ENCODE measurements at places on chromosomes 1 and 21. TPM values are rescaled to one million over a fixed set of nuclear protein-coding genes. Genes with fewer than 3 reads are reported as not detected.

DNA sequence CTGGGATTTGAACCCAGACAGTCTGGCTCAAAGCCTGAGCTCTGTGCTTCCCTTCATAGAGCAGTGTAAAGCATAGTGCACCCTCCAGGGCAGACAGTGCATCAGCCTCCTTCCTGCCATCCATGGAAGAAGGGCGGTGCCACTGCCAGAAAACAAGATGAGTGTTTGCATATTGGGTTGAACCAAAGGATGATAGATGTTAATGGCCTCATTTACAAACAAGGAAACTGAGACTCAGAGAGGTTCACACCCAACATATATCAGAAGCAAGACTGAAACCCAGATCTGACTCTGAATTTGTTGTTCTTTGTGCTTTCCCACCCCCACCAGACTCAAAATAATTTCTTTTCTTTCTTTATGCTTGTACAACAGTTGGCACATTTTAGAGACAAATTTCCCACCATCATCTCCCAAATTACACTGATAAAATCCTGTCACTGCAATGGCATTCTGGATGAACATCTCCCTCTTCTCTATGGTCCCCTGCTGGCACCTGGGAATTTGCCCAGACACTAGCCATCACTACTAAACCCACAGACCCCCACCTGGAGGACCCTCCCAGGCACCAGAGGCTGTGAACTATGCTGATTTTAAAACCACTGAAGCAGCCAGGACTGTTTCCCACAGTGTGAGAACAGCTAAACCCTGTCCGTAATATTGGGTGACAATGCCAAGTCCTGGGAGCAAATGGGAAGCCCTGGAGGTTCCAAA is 45.4 kb upstream of the MPZL1 start:
- DNase-seq = no peak

TCHHL1 gene
- not detected for total RNA-seq

DNA sequence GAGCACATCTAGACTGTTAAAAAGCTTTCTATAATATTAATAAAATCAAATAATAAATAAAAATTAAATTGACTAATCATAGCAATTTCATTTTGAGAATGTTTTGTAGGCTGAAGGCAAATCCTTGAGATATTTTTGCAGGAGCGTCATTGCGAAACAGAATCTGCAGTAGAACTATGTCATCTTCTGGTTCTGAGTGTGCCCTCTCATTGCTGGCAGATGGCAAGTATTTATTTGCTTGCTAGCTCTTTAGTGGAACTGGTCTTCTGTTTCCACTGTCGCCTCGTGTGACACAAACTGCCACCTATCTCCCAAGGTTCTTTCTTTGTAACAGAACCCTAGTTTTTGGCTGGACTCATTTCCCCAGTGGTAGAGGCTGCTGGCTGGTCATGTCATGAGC is 19.0 kb upstream of the IRF2BP2 start:
- DNase-seq = no peak

- no peak for DNase-seq
Measured at GRCh38 chr1:167617153-167618147, 12.6 kb upstream of the RCSD1 start.

- DNase-seq = no peak
Measured at GRCh38 chr1:154206196-154206595, at the start of gene CFAP141. TSS of gene CFAP141 (minus strand) at chr1:154206333. CDS start at chr1:154206307, 26 bp downstream.

SLC50A1 gene
- 46.6 TPM for total RNA-seq

DNA sequence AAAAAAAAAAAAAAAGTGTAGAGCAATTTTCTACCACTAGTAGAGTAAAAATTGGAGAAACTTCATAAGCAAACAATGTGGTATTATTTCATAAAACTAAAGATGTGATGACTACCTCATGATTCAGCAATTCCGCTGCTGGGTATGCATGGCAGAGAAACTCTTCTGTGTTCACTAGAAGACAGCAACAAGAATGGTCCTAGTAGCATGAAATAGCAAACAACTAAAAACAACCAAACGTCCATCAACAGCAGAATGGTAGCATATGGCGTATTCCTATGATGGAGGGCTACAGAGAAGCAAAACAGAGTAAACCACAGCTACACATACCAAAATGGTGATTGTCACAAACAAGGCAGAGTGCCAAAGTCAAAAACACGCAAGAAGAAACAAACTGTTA is 18.9 kb downstream of the HTR1D start:
- DNase-seq = no peak

B3GALT5 gene
- total RNA-seq = 0.03 TPM

- DNase-seq = no peak
Measured at GRCh38 chr21:44880405-44881197, 7.1 kb upstream of the PTTG1IP start.

DNA sequence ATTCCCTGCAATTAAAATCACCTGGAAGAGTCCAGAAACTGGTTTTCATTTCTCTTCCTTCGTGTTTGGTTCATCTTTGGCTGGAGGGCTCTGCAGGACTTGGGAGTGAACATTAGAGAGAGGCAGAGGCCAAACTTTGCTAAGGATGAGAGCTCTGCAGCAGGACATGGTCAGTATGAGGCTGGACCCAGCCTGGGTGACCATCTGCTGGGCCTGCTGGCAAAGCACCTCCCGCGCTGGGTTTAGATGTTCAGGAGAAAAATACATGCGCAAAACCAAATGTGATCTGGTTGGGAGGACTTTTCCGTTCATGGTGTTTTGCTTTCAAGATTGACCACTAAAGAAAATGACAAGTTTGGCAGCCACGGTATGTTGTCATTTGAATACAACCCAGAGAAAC is 15.9 kb downstream of the KAZN start:
- no peak for DNase-seq
